Articular chondrocyte of knee joint (primary cell): ENCODE measurements at places on chromosomes 5 and 9. TPM values are rescaled to one million over a fixed set of nuclear protein-coding genes. Genes with fewer than 3 reads are reported as not detected.

Gene GSN
- 334 and 379 TPM in 2 replicates for total RNA-seq

Gene TMEM174
- not detected in 2 replicates for total RNA-seq

Gene GGTA1
- 0.13 and 0.32 TPM in 2 replicates for total RNA-seq

Gene TAF11L10
- total RNA-seq: not detected in 2 replicates

Gene NAA35
- total RNA-seq: 27.6 and 31.2 TPM in 2 replicates

Gene WDR38
- total RNA-seq: not detected in 2 replicates

Gene SPINK4
- total RNA-seq: not detected in 2 replicates

Gene ABO
- not detected in 2 replicates for total RNA-seq
